ENCODE measurements at places on chromosomes 1 and 21.

GRCh38 chr1:66374148-66374547, 159.8 kb upstream of the SGIP1 start:
- DNase-seq, result no peak

DNA sequence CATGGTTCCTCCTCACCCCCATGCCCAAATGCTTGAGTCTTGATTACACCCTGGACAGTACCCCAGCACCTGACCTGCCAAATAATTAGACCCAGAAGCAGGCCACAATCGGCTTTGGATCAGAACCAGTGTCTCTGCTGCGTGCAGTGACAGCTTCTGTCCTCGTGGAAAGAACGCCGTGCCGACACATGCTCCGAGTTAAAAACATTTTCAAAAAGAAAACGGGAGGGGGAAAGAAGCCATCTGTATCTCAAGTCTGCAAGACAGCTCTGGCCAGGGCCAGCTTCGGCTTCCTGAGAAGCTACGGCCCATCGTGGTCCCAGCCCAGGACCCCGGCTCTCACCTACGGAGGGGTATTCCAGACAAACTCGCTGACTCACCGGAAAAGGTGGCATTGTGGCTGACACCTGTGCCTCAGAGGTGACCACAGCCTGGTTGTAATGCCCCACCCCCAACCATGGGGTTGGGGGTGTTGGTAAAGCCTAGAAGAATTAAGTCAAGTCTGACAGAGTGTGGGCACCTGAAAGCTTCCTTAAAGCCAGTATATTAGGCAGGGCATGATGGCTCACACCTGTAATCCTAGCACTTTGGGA, 25.8 kb downstream of the SSBP3 start:
- DNase-seq, result no peak

GRCh38 chr21:27572696-27573095, 605.8 kb upstream of the ADAMTS5 start:
- DNase-seq, result no peak

- no peak for DNase-seq
These were observed 18.4 kb upstream of the COL6A2 start for GRCh38 chr21:46079352-46080170.

GRCh38 chr21:34675871-34676270, 7.1 kb downstream of the CLIC6 start:
- DNase-seq, result no peak

- no peak for DNase-seq
These were observed 52.7 kb upstream of the ST6GALNAC3 start for GRCh38 chr1:76021846-76022245.

DNA sequence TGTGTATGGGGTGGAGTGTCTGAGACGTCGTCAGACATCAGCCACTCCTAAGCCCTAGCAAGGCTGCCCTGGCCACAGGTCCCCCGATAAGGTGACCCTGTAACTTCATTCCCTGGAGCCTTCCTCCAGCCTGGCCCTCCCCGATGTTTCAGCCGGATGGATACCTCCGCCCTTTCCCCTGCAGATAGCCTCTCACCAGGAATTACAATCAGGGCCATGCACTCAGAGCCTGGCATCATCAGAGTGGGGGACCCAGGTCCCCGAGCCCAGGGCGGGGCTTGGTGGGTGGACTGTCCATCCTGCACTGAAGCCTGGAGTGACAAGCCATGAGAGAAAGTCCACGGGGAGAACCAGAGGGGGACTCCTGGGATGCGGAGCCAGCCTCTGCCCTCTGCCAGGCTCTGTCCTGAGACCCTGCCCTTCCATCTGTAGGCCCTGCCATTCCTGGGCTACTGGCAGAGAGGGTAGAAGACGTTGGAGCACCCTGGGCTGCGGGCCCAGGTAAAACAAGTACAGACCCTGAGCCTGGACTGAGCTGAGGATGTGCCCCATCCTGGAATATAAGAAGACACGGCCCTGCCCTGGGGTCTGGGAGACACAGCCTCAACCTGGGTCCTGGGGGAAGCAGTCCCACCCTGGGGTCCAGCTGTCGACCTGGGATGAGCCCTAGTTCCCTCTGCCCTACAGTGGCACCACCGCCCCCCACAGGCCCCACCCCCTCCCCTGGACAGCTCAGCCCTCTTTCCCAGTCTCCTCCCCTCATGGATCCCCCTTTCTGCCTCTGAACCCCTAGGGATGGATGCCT, 16.8 kb upstream of the ARF1 start:
- no peak for DNase-seq

GRCh38 chr1:97820470-97821188, 100.2 kb downstream of the DPYD start:
- DNase-seq, result peak; percentile 29

GRCh38 chr1:79738101-79738500, 731.6 kb upstream of the ADGRL4 start:
- DNase-seq, result no peak

GRCh38 chr1:197139169-197139568, 7.3 kb downstream of the ASPM start:
- no peak for DNase-seq

- no peak for DNase-seq
These were observed 3.7 kb upstream of the SLC2A5 start for GRCh38 chr1:9073143-9073542.

GRCh38 chr21:31566064-31566463, 93.4 kb upstream of the SOD1 start:
- no peak for DNase-seq

- DNase-seq, result no peak
These were observed 21.8 kb upstream of the LRRC53 start for GRCh38 chr1:74534241-74534640.

- peak; percentile 51 for DNase-seq
These were observed 22.9 kb upstream of the DISC1 start for GRCh38 chr1:231603598-231604275.

DNA sequence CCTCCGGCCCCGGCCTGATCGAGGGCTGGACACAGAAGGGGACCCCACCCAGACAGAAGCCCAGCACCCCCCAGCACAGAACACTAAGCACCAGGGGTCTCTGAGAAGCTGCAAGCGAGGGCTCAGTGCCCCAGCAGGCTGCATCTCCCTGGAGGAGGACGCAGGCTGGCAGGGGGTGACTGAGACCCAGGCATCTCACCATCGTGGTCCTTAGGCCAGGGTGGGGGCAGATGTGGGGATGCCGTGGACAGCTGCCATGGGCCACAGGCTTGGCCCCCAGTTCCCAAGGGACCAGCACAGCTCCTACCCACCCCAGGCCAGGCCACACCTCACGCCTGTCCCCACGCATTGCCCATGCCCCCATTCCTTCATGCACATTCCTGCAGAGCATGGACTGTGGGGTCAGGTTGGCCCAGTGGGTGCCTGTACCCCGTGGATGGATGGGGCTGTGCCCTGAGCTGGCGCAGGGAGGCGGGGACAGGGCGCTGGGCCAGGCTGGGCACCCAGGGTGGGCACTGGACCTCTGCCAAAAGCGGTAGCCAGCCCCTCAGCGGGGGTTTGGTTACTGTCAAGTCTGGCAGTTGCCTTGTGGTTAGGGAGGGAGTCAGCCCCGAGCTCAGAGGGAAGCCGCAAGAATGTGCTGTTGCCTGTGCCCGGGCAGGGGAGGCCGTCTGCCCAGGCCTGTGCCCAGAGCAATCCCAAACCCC, 61.5 kb downstream of the ARHGEF16 start:
- no peak for DNase-seq

GRCh38 chr1:167474191-167474641, 44.1 kb downstream of the CD247 start:
- DNase-seq, result no peak

DNA sequence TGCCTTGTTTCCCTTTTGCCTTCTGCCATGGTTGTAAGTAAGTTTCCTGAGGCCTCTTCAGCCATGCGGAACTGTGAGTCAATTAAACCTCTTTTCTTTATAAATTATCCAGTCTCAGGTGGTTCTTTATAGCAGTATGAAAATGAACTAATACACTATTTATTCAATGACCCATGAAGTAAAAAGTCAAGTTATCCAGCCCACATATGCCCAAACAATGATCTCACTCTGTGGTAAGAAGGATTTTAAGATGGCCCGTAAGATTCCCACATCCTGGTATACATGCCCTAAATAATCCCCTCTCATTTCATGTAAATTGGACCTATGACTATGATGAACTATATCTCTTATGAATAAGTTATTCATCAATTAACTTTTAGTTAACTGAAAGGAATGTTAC, 1008.3 kb upstream of the B3GALT2 start:
- no peak for DNase-seq

GRCh38 chr1:160722726-160723125, 11.1 kb upstream of the CD48 start:
- no peak for DNase-seq

DNA sequence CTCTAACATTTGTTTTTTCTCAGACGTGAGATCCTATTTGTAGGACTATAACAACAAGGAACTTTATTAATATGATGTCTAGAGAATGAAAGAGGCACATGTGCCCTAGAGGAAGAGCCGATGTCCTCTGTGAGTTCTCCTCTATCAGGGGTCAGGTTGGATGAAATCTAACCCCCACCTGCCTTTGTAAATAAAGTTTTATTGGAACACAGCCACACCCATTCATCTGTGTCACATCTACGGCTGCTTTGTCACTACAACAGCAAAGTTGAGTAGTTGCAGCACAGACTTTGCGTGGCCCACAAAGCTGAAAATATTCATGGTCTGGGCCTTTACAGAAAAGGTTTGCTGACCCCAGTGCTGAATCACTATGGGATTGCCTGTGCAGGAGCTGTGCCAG, 571 bp upstream of the CAPN9 start:
- DNase-seq, result no peak

DNA sequence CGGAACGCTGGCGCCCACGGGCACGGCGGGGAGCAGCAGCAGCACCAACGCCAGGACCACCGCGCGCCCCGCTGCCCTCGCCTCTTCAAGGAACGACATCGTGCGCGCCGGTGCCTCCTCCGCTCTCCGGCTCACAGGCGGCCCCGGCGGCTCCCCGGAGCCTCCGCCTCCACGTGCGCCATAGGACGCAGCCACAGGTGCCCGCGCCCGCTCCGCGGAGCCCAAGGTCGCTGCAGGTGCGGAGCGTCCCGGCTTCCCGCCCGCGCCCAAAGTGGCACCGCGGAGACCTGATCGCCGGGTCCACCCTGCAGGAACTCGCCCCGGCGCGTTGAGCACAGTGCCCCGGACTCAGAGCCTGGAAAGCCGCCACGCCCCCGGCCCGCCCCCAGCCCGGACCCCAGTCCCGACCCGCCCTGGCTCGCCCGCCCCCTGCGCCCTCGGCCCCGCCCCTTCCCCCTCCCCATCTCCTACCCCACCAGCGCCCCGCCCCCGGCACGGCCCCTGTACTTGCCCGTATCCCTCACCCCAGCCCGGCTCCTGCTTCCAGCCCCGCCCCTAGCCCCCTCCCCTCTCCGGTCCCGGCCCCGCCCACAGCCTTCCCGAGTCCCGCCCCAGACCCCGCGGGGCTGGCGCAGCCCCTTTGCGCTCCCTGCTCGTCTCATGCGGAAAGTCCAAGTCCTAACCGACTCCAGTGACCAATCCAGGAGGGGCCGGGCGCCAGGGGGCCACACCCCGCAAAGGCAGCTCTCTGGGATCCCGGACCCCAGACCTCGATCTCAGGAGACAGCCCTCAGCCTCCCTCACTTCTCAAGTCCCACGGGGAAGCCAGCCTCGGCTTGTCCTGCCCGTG, at the start of gene MEGF6:
TSS of gene MEGF6 (minus strand) at position 339 of the 850 bp plus-strand sequence. CDS start at position 99, 240 bp downstream.
- DNase-seq, result peak; percentile 69

DNA sequence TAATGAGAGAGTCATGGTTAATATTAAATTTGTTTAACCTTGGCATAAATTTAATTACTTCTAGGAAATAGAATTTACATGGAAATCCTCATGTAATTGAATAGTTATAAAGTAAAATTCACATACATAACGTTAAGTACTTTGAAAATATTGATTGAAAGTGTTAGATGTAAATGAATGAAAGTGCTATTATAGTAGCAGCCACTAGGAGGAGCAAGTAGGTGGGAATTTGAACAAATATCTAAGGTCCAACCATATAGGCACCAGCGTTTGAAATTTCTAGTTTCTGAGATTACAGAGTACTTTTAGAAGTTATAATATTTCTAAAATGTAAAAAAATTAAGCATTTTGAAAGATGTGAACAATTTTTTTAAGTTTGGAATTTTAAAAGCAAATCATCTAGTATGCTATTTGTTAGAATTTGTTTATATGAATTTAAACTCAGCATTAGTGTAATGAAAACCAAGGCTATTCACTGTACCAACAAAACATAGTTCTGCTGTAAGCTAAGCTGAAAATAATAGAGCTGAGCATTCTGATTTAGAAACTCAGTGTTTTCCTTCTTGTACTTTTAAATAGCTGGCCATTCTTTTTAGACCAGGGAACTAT, 3.3 kb downstream of the B3GALT2 start:
- peak; percentile 51 for DNase-seq

- no peak for DNase-seq
These were observed 93.3 kb upstream of the ADAMTS5 start for GRCh38 chr21:27060190-27060589.

GRCh38 chr1:150479370-150479769, 7.8 kb upstream of the TARS2 start:
- no peak for DNase-seq

- no peak for DNase-seq
These were observed 43.4 kb downstream of the FHAD1 start for GRCh38 chr1:15290382-15290781.

GRCh38 chr1:234154320-234155251, 218.7 kb upstream of the COA6 start:
- DNase-seq, result peak; percentile 70

DNA sequence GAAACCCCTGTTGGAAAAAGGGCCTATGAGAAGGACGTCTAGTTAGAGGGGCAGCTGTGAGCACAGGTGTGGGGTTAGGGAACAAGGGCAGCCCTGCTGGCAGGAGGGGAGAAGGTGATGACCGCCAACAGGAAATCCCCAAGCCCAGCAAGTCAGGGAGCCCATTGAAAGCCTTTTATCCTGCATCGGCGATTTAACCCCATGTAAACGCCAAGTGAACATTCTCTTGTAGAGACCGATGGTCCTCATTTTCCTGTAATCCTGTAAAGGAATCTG, 1.1 kb upstream of the BSND start:
- DNase-seq, result no peak

- no peak for DNase-seq
These were observed 105.5 kb downstream of the NUF2 start for GRCh38 chr1:163427279-163427678.

- DNase-seq, result no peak
These were observed 58.6 kb upstream of the IRF2BP2 start for GRCh38 chr1:234668577-234668955.

GRCh38 chr1:4366091-4366490, 288.3 kb upstream of the AJAP1 start:
- no peak for DNase-seq

- no peak for DNase-seq
These were observed 7.1 kb upstream of the PRCC start for GRCh38 chr1:156760092-156760795.

GRCh38 chr1:151007853-151008243, 401 bp upstream of the PRUNE1 start:
- no peak for DNase-seq

DNA sequence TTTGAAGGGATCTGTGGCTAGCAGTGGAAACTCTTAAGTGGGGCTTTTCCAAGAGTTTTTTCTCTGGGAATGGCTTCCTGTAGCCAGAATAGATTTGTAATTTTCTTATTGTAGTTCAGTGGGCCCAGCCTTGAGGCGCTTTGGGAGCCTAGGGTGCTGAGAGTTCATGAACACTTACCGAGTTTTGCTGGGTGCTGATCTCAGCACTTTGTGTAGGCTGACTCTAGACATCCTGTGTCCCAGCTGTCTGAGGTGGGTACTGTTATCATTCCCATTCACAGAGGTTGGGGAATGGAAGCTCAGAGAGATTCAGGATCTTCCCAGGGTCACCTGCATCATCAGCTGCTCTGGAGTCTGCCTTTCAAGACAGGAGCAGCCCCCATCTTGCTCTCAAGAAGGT, 7.0 kb downstream of the PPFIA4 start:
- no peak for DNase-seq
